ENCODE measurements at places on chromosomes 2 and 18. TPM values are rescaled to one million over a fixed set of nuclear protein-coding genes. Genes with fewer than 3 reads are reported as not detected.

SERPINB11 gene
- not detected for total RNA-seq

PLEK gene
- total RNA-seq = not detected

C18orf54 gene
- total RNA-seq = 4.0 TPM

SULT1C4 gene
- total RNA-seq = 0.27 TPM

E2F6 gene
- total RNA-seq = 28.4 TPM

ST8SIA3 gene
- not detected for total RNA-seq

DRC1 gene
- total RNA-seq = 0.19 TPM

TDRD15 gene
- not detected for total RNA-seq

HOXD8 gene
- total RNA-seq = 5.1 TPM

LOXL3 gene
- total RNA-seq = 0.32 TPM

PLGLB2 gene
- total RNA-seq = not detected

BOK gene
- total RNA-seq = 33.8 TPM

STAM2 gene
- 6.9 TPM for total RNA-seq

CMPK2 gene
- 1.3 TPM for total RNA-seq

RFTN2 gene
- total RNA-seq = not detected

ABHD3 gene
- 16.2 TPM for total RNA-seq

HMSD gene
- 4.2 TPM for total RNA-seq

Measured in A549 treated with ZK216348 at 1 μM for 4 hours (cell line).